ENCODE measurements at places on chromosomes 7 and 10.

- no peak for DNase-seq
Observed at GRCh38 chr10:110804376-110804775, 67.4 kb upstream of the PDCD4 start.

GRCh38 chr7:54743580-54743979 lies 15.4 kb downstream of the SEC61G start:
- DNase-seq, result no peak

DNA sequence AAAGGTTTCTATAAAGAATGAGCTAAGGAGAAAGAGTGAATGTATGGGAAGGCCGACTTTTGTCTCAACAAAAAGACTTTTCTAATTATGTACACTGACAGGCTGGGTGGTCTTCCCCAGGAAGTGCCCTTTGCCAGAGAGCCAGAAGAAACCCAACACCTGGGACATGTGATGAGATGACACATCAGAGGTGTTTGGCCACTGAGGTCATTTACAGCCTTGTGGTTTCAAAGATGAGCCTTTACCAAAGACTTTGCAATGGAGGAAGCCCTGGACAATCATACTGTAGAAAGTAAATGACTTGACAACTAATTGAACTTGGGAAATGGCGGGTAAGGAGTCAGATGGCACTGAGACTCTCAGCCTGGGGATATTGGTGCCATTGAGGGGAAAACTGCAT lies 3.4 kb upstream of the NRG3 start:
- DNase-seq, result no peak

DNA sequence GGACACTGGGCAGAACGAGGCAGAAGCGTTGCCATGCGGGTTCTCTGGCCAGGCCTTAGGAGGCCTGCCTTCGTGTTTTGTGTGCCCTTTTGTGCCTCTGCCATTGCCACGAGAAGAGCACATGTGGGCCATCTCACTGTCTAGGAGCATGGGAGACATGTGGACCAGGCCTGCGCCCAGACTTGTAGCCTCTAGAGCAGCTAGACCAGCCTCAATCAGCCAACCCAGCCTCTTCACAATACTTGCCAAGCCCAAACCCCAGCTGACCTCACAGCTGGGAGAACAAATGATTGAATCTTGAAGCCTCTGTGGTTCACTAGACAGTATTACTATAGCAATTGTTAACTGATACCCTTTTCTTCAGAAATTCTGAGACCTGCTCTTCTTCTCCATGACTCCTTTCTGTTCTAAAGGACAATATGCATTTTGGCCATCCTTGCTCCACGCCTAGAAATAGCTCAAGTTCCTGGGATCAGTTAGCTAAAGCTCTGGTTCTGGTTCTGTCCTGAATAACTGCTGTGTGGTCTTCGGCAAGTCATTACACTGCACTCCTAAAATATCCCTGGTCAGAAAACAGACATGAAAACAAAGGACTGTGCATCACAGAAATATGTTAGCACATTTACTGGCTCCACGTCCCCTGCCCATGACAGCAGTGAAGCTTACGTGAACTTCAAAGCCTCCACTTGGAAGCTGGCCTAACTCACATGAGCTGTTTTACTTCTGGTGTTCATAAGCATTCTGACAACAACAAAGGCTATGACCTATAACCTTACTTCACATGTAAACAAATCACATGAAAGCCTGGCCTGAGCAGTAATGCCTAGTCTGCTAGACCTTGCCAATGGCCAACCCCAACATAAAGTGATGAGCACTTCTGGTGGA lies 72.3 kb upstream of the MKRN1 start:
- DNase-seq, result no peak

- DNase-seq, result no peak
Observed at GRCh38 chr10:52031771-52032170, 282.3 kb upstream of the DKK1 start.

- DNase-seq, result no peak
Observed at GRCh38 chr10:69895759-69896158, 94.1 kb downstream of the COL13A1 start.

- DNase-seq, result no peak
Observed at GRCh38 chr7:100840470-100841100, 11.9 kb upstream of the SLC12A9 start.

- no peak for DNase-seq
Observed at GRCh38 chr7:44154703-44155102, 13.6 kb upstream of the MYL7 start.

GRCh38 chr7:101783381-101784181 lies 33.8 kb upstream of the CUX1 start:
- no peak for DNase-seq

GRCh38 chr7:44872787-44873186 lies 12.5 kb downstream of the PURB start:
- DNase-seq, result no peak

GRCh38 chr7:2698581-2699288 lies 10.7 kb downstream of the AMZ1 start:
- no peak for DNase-seq

GRCh38 chr7:6382817-6383216 lies 64.9 kb downstream of the DAGLB start:
- no peak for DNase-seq

- no peak for DNase-seq
Observed at GRCh38 chr10:75444781-75445386, 13.5 kb downstream of the LRMDA start.

DNA sequence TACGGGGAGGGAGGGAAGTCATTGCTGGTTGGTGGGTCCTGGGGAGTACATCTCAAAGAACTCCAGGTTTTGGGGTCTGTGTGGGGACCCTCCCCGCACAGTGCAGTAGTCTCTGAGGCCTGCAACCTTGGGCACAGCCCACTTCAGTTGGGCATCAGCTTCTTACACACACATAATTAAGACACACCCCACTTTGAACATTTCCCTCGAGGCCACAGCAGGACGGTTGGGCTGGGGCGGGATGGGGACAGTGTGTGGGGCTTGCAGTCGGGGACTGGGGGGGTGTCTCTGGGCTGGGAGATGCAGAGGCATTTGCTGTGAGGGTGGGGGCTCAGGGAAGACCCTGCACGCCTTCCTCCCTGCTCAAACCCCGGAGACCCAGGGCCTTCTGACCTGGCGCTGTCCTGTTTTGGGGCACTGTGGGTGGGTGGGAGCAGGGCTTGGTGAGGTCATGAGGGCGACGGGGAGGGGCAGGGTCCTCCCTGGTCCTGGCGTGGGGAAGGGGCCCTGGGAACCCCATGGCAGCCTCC lies 1.3 kb downstream of the LFNG start:
- DNase-seq, result no peak

GRCh38 chr7:2213551-2214215 lies 19.1 kb downstream of the MAD1L1 start:
- DNase-seq, result no peak

- no peak for DNase-seq
Observed at GRCh38 chr10:97676770-97677581, 10.1 kb downstream of the AVPI1 start.

- DNase-seq, result no peak
Observed at GRCh38 chr10:106493226-106493625, 671.3 kb downstream of the SORCS1 start.

DNA sequence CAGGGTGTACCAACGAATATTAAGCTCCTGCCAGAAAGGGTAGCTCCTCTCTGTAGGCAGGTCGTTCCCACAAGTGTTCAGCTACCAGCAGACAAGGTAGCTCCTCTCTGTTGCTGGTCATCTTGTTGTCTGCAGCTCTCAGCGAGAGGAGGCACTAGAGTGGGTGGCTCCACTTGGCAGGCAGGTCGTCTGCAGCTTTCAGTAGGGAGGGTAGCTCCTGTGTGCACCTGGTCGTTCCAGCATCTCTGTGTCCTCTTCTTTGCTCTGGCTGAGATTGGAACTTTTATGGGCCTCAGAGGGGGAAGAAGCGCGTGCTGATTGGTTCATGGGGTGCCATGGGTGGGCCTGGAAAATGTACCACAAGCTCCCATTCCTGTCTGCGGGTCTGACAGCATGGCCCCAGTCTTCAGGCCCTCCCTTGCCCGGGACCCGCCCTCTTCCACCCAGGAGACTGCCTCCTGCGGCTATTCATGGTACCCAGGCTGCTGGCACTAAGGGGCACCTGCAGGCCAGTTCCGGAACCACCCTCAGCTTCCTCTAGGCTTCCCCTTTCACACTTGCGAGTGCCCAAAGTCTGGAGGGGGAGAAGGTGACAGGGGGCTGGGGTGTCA lies 63.9 kb upstream of the CACNA2D1 start:
- no peak for DNase-seq

DNA sequence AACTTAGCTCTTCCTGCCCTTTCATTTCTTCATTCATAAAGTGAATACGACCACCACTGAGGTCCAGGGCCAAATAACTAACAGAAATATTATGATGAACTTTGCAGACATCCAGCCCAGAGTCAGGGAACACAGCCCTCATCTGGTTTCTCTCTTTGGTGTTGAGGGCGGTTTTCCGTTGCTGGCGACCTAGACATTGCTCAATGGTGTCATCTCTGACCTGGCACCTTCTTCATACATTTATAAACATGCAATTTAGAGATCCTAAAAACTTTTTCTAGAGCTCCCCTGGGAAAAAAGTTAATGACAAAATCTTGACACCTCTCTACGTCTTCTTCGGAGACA lies 324 bp upstream of the TET1 start:
- DNase-seq, result no peak

- no peak for DNase-seq
Observed at GRCh38 chr7:146966274-146966673, 849.7 kb downstream of the CNTNAP2 start.

DNA sequence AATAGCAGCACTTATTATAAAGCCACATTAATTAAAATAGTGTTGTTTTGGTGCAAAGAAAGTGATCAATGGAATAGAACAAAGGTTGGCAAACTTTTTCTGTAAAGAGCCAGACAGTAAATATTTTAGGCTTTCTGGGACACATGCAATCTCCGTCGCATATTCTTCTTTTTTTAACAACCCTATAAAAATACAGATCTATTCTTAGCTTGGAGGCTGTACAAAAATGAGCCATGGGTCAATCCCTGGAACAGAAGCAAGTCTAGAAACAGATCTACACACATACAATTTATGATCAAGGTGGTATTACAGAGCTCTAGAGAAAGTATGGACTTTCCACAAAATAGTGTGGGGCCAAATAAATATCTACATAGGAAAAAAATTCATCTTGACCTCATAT lies 71.8 kb downstream of the ARHGAP21 start:
- DNase-seq, result no peak

GRCh38 chr10:43259213-43259991 lies 7.5 kb downstream of the RASGEF1A start:
- DNase-seq, result no peak

DNA sequence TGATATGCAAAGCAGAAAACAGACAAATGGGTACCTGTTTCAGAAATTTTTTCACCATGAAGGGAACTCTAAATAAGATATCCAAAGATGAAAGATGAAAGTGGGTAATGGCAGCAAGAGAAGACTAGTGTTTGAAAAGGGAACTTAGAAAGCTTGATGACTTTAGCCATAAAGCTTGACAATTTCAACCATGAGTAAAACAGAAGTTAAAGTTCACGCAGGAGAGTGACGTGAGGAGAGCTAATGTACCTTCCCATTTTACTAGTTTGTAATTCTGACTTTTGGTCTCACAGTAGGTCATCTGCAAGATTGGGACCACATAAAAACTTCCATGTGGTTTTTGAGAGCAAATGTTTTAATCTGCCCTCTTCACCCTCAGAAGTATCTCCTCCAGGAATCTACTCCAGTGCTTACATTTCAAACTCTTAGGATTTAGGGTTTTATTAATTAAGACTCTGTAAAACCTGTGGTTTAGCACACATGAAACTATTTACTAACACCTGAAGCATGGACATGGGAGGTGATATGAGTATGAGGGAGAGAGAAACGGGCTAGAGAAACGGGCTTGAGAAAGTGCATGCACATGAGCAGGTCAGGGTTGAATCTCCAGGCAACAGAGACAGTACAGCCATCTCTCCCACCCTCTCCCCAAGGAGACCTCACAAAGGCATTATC lies 24.4 kb upstream of the GIMAP2 start:
- no peak for DNase-seq

DNA sequence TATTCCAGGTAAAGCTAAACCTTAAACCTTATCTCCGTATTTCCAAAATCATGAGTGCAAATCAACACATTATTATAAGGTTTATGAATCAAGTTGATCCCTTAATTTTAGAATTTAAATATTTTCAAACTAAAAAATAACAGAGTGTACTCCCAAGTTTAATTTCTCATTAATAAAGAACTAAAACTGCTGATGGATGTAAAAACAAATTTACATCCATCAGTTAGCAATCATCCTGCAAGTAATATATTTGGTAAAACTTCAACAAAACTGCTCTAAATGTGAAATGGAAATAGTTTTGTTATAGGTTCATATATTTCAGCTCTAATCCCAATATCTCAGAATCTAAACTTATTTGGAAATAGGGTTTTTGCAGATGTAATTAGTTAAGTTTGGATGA lies 71.3 kb upstream of the ZNF804B start:
- DNase-seq, result no peak

- DNase-seq, result no peak
Observed at GRCh38 chr7:143280160-143280559, 4.6 kb upstream of the TMEM139 start.

DNA sequence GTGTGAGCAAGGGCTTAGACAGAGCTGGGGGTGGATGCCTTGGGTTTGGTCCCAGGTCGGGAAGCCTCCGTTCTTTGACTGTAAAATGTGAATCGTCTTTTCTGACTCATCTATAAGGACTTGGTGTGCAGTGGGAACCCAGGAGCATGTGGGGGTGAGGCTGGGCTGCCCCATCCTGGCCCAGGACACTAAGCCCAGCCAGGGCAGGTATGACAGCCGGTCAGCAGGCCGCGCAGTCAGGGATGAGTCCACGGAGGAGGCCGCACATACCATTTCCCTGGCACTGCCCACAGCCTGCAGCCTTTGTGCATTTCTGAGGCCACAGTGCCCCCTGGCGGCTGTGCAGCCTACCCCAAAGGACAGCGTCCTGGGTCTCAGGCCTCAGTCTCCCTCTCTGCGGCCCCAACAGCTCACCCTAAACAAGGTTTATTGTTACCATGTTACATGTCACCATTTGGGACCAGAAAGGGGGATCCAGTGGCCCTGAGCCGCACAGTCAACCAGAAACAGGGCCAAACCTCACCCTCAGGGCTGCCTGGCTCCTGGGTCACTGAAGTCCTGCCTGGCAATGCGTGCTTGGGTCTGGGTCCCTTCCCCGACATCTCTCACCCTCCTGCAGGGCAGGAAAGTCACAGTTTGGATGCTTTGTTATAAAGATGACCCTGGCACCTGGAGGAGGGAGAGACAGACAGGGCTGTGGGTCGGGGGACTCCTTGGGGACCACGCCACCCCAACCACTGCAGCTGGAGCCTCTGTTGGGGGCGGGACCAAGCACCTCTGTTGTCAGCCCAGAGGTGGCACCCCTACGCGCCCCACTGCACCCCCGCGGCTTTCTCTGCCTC lies 14.4 kb upstream of the SH2B2 start:
- DNase-seq, result peak; percentile 18
